ENCODE measurements at places on chromosomes 2 and 18.

DNA sequence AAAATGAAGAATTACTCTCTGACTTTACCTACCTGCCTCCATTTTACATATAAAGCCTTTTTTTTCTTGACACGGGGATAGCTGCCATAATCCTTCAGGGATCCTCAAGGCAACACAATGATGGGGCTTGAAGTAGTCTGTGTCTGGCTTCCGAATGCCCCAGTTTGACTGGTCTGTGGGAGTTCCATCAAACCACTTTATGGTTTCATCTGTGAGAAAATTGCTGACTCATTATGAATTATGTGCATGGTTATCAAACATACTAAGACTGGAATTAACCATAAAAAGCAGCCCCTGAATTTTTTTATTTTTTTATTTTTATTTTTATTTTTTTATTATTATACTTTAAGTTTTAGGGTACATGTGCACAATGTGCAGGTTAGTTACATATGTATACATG lies 117.5 kb downstream of the PLA2R1 start:
- no peak for DNase-seq

- DNase-seq: no peak
Measured at GRCh38 chr2:105935063-105935462, 190.4 kb downstream of the NCK2 start.

DNA sequence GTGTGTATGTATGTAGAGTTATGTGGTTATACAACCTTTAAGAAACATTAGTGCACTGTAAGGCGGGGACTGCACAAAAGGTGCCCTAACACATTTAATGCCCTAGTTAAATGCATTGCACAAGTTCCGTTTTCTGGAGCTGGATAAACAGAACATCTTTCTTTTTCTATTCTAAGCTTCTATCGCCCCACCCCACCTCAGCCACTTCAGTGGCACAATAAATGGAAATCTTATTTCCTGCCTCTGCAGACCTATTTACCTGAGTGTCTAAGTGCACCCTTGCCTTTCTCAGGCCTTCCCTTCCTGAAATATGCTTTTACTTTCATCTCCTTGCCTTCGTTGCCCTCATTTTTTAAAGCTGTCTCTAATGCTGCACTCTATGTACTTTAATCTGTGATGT lies 123.5 kb downstream of the TANC1 start:
- no peak for DNase-seq

DNA sequence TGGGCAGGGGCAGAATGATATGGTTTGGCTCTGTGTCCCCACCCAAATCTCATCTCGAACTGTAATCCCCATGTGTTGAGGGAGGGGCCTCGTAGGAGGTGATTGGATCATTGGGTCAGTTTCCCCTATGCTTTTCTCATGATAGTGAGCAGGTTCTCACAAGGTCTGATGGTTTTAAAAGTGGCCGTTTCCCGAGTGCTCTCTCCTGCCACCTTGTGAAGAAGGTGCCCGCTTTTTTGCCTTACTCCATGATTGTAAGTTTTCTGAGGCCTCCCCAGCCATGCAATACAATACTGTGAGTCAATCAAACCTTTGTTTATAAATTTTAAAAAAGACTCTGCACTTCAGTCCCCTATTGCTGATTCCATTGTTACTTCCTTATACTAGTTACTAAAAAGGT lies 82.9 kb upstream of the CDKL4 start:
- no peak for DNase-seq

DNA sequence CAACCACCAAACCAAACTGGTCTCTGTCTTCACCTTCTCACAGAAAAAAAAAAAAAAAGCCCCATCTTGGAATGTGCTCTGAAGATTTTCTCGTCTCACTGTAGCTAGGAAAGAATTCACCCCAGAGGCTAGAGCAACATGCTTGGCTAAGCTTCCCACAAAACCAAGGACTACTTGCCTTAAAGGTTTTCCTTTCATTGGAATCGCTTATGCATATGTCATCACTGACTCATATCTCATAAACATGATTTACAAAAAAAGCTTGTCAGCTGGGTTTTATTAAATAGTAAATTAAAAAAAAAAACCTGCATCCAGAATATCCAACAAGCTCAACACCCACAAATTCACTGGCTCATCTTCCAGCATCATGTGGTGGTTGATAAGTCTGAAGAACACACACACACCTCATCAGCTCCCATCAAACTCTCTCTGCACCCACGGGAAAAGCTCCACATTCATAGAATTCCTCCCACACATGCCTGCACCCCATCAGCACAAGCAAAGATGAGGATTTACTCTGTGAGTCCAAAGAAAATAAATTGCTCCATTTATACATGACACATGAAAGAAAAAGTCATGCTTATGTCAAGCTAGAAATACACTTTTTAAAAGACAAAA lies 182.0 kb upstream of the TRIB2 start:
- DNase-seq: no peak

- no peak for DNase-seq
Measured at GRCh38 chr18:12005538-12006487, 24.5 kb downstream of the IMPA2 start.

- DNase-seq: no peak
Measured at GRCh38 chr2:226661789-226662545, 137.7 kb downstream of the IRS1 start.

DNA sequence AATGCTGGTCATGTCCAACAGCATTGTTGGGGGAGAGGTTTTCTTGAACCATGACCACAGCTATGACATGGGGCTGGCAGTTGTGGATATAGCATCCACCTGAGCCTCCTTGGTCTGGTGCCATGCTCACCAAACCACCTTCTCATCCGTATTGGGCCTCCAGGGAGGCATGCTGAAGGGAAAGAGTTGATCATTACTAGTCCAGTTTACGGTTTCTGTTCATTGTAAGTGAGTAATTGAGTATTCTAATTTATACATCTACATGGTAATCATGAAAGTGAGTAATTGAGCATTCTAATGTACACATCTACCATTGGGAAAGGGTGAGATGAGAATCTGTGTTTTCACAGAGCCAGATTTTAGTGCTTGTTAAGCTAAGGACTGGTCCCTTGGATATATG lies 6.8 kb downstream of the TMEM87B start:
- DNase-seq: peak; percentile 1
